ENCODE measurements at places on chromosomes 3 and 15.

DNA sequence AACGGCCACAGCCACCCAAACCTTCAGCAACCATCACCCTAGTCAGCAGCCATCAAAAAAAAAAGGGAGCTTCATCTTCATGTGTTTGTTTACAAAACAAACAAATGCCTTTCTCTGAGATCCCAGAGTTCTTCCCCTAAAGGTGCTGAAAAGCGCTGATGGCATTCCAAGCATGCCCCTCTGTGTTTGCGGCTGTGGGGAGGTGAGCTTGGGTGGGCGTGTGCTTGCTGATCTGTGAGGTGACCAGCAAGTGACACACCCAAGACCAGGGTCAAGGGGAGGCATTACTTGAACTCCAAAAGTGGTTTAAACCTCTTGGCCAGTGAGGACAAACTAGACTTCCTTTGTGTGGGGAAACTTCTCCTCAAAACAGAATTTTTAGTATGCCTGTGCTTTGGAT lies 81.5 kb downstream of the DHX36 start:
- DNase-seq, result no peak

DNA sequence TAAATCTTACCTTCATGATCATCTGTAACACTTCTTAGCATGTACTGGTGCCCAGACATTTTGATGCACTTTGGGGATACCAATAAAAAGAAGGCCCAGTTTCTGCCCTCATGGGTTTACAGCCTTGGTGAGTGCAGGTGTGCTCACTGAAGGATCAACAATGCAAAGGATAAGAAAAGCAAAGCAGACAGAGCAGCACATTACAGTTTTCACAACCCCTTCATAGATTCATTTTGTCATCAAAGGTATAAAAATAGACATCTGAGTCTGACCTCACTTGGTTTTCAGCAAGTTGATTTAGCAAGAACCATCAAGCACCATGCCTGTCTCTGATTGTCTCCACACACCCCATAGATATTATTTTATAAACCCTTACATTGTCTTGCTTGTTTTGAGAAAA lies 77.6 kb downstream of the BFSP2 start:
- no peak for DNase-seq

DNA sequence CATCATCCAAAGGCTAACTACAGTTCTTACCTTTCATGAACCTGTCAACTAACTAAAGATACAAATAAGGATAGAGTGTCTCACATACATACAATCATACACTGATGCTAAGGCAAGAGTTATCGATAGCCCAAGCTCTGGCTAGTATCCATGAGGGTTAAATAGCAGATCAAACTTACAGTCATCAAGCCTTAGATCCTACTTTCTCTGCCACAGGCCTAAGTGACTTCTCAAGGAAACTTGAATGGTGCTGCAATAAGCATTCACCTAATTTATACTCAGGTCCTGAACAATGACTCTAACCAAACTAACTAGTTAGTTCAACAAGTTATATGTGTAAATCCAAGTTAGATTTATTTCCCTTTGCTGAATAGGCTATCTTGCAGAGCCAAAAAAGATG lies 51.0 kb downstream of the ALDH1A2 start:
- DNase-seq, result no peak

DNA sequence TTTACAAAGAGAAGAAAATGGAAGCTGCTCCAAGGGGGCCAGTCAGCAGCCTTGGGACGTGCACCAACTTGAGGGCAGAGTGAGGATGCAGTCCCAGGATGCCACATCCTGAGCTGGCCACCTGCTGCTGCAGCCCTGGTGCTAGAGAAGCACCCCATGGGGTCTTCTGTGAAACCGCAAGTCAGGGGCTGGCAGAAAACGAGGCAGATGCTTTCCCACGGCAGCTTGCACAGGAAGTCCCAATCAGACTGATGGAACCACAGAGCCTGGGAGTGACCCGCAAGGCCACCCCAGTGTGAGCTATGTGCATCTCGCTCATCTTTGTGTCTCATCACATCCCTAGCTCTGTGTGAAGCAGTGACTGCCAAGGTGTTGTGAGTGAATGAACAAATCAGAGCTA lies 76.5 kb downstream of the NUP210 start:
- no peak for DNase-seq

DNA sequence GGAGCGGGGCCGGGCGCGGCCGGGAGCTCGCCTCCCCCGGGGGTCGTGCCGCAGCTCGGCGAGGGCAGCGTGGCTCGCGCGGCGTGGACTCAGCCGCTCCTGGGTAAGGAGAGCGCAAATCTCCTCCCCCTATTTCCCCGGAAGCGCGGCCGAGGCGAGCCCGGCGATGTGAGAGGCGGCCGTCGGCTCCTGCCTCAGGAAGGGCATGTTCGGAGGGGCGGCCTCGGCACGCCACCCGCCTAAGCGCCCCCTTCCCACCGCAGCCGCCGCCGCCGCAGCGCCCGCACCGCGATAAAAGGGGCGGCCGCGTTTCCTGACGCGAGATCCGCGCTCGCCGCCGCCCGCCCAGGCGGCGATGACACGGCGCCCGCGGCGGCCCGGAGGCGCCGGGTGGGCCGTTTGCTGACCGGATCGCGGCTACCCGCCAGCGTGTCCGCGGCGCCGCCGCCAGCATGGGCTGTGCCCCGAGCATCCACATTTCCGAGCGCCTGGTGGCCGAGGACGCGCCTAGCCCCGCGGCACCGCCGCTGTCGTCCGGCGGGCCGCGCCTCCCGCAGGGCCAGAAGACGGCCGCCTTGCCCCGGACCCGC lies at the start of gene PDE8A:
PDE8A (plus strand) TSS at position 146 of the 590 bp plus-strand sequence; CDS start at position 453, 307 bp downstream.
- DNase-seq, result peak; percentile 44

DNA sequence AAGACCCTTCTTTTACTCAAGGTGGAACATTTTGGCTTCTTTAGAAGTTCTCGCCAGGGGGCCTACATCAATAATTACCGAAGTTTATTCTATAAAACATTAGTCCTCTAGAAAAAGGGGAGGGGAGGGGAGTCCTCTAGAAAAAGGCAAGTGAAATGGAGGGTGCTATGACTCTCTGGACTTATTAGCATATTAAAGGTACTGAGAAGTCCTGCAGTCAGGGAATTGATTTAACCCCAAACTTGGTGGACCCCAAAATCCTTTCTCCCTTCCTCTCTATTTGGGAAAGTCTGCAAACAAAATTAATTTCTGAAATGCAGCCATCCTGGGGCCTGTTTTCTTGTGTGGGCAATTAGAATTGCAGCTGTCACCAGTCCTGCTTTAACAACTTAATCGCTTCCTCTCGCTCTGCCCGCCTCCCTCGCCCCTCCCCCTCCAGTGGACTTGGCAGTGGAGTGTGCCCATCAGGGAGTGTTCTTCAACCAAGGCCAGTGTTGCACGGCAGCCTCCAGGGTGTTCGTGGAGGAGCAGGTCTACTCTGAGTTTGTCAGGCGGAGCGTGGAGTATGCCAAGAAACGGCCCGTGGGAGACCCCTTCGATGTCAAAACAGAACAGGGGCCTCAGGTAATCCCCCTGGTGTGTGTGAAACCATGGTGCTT lies 18.9 kb upstream of the LRRK1 start:
- no peak for DNase-seq

- DNase-seq, result no peak
Measured at GRCh38 chr15:65638109-65638508, 16.4 kb downstream of the SLC24A1 start.

DNA sequence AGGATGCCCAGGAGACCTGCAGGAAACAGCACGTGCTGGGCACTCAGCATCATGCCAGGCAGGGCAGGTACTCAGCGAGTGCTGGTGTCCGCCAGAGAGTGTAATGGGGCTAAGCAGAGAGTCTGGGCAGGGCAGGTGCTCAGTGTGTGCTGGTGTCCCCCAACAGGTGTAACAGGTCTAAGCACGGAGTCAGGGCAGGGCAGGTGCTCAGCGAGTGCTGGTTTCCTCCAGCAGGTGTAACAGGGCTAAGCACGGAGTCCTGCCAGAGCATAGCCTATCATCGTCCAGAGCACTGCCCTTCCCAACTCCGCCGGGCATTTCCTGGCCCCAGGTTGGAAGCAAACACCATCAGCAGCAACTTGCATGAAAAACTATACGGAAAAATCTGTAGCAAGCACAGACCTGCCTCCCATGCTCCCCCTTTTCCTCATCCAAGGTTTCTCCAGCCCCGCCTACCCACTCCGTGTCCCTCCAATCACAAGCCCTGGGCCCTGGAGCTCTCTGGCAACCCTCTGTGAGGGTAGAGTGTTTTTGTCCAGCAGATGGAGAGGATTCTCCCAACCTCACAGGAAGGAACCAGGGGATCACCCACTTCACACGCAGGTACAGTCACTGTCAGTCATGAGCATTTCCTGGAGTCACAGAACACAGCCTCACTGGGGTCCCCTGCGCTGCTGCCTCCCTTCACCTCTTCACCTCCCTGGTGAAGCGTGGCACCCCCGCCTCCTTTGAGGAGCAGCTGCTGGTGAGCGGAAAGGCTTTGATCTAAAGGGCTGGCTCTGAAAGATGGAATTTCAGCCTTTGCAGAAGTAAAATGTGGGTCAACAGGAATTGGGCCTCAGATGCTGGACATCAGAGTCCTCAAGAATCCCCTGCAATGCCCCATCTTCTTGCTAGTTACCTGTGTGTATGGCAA lies 302.5 kb downstream of the OCA2 start:
- DNase-seq, result no peak
